Tibial artery (tissue), 4 donors: ENCODE measurements at places on chromosomes 7 and 10.
A peak's percentile ranks its signal among the peaks of the same experiment; 100 is the strongest.

- DNase-seq = no peak
Measured at GRCh38 chr7:90892213-90892612, 296.1 kb downstream of the CDK14 start.

- DNase-seq = no peak
Measured at GRCh38 chr10:1715821-1716220, 21.5 kb downstream of the ADARB2 start.

GRCh38 chr10:4353964-4354363 is 472.0 kb upstream of the AKR1E2 start:
- no peak for DNase-seq

GRCh38 chr7:30936650-30937245 is 25.1 kb downstream of the AQP1 start:
- DNase-seq = no peak

GRCh38 chr10:2876032-2876431 is 191.3 kb upstream of the PFKP start:
- DNase-seq = no peak

DNA sequence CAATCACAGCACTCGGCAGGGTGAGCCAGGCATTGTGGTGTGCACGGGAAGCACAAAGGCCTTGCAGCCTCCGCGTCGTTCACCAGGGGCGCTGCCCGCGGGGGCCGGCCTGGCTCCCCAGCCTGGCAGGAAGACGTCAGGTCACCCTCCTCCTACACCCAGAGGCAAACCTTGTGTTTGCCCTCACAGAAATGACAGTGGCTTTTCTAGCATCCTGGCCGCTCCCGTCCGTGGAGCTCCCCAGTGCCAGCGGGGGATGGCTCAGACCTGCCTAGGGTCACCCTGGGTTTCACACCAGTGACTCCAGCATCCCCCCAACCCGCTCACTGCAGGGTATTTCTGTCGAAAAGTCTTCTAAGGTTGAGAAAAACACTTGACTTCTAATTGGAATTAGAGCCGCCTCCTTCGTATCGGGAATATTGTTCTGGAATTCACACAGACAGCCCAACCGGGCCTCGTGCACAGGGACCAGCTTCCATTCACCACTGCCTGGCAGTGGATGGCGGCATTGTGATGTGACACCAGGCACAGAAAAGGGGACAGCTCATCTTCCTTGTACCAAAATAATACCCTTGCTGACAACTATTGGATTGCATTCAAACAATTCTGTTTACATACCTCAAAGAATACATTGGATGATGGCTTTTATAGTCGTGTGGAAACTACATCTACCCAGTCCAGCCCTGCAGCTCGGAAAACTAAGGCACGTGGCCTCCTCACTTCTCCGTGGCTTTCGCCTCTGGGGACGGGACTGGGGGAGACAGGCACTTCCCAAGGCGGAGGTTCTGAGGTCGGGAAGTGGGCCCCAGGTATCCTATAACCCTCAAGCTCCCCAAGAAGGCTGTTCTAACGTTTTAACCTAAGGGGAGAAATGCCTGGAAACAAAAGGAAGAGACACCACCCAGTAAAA is 109.0 kb downstream of the EBF3 start:
- DNase-seq = no peak

DNA sequence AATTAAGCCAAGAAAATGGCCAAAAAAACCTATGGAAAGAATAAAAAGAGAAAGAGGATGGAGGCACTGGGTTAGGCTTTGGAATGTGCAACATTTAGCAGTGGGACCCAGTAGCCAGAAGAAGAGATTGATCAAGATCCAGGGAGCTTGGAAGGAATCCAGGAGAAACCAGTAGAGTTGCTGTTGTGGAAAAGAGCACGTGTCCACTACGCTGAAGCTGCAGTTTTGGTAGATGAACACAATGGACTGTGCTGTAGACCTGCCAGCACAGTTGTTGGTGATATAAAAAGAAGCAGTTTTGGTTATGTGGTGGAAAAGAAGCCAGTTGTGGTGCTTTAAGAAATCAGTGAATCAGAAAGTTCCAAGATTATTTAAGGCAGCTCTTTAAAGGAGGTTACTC is 802.2 kb upstream of the POM121L12 start:
- no peak for DNase-seq

DNA sequence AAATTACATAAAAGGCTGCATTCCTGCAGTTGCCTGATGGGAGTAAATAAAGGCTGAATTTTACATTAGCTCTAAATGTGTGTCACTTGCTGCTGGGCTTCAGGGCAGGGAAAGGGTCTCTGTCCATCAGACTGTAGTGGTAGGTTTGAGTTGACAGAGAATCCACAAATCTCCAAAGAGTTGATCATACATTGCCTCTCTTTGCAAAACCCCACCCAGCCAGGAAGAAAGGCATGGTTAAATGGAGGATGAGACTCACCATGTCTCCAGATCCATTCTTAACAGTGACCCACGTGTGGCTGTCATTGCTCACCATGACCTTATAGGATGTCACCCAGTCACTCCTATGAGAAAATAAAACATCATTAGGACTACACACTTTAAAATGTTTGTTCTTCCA is 92.8 kb downstream of the CPXM2 start:
- no peak for DNase-seq

DNA sequence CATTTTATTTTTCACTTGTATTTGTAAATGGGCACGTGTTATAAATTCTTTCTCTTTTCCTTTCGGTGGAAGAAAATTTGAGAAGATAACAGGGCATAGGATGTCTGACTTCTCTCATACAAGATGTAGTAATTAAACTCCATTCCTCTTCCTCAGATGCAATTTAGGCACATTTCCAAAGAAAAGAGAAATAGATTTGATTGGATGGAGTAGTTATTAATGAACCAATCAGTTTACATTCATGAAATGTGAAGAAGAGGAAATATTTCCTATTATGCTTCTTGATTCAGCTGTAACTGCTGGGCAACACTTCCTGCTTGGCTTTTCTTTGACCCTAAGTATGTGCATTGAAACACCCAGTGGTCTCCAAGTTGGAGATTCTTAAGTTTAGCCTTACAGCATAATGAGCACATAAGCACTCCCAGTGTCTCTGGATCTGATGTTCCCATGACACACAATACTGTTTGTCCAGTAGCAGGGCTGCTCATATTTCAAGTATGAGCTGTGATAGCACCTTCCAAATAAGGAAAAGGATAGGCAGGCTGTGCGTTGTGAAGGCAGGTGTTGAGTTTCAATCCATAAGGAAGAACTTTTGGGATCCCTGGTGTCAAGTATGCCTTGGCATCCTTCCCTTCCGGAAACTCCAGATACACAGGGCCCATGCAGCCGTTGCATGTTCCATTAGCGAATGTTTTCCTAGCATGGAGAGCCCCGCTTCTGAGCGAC is 33.4 kb upstream of the COBL start:
- no peak for DNase-seq

GRCh38 chr7:114957444-114957843 is 35.5 kb downstream of the MDFIC start:
- DNase-seq = no peak

GRCh38 chr10:3757638-3758490 is 27.1 kb downstream of the KLF6 start:
- DNase-seq = no peak

DNA sequence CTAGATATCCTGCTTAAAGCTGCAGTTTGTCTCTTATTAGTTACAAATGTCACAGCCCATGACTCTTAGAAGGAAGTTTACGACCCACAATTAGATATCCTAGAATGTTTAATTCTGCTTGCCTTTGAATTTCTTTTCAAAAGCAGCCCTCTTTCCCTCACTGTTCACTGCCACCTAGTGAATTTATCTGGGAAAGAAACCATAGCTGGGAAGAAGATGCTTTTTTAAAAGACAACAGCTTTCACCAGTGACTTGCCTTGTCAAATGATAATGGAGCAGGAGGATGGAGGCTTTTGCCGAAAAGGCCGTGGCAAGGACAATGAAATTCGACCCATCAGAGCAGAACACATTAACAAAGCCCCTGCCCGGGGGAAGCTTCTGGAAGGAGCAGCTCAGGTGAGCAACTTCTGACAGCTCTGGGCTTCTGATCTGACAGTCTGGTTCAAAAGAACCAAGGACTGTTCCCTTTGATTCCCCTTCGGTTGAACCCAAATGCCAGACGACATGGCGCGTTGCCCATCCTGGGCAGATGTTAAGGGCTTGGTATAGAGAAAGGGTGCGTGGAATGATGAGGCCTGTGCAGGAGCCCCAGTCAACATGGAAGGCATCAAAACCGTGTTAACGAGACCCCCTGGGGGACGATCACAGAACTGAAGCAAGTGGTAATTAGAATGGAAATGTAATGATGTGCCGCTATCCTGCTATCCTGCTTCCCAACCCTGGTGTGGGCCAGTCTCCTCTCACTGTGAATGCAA is 236.8 kb downstream of the FRMD4A start:
- no peak for DNase-seq

DNA sequence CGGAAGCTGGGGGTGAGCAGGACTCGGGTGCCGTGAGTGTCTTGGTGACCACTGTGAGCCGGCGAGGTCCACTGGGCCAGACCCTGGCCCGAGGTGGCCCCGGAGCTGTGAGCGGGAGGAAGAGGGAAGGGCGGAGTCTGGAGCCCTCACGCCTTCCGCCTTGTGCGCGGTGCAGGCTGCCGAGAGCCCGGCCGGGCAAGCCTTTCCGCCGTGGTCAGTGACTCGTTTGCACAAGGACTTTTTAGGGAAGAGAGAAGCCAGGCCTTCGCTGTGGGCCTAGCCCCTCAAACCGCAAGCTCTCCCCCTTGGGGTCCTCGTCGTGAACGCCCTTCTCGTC is 40.9 kb upstream of the ZNF32 start:
- DNase-seq = peak; percentile 89

GRCh38 chr10:59976909-59977308 is 70.6 kb upstream of the CCDC6 start:
- no peak for DNase-seq

DNA sequence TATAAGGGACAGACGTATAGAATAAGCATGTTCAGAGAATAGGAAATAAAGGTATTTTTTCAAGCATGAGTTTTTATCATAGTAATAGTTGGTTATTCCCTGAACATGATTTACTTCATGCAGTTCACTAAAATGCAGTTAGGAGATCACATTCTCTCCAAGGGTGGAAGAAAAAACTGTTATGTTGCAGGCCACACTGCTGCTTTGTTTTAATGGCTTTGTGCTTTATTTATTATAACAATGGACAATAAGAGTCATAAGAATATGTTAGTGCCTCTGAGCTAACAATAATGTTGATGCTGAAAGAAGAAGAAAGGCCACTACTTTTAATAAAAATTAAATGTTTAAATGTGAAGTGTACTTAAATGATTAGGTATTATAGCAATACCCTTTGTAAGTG is 78.5 kb upstream of the GATAD1 start:
- no peak for DNase-seq

- DNase-seq = no peak
Measured at GRCh38 chr7:150736864-150737263, 354 bp upstream of the GIMAP5 start.

- no peak for DNase-seq
Measured at GRCh38 chr7:37196676-37197075, 252.0 kb downstream of the ELMO1 start.

DNA sequence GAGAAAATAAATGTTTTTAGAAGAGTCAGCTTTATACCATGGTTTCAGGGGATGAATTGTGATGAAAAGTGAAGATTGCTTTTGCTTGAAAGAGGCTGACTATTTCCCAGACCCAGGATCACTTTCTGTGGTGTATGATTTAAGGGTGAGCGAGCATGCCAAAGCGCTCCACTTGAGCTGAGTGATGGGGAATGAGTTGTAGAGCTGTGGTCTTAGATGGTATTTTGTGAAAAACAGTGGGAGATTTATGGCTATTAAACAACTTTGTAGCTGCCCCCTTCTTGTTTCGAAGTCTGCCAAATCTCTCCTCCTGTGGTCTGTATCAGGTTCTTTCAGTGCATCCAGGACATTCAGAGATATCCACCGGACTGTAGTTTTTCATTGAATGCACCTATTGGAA is 888.2 kb downstream of the LRMDA start:
- no peak for DNase-seq

DNA sequence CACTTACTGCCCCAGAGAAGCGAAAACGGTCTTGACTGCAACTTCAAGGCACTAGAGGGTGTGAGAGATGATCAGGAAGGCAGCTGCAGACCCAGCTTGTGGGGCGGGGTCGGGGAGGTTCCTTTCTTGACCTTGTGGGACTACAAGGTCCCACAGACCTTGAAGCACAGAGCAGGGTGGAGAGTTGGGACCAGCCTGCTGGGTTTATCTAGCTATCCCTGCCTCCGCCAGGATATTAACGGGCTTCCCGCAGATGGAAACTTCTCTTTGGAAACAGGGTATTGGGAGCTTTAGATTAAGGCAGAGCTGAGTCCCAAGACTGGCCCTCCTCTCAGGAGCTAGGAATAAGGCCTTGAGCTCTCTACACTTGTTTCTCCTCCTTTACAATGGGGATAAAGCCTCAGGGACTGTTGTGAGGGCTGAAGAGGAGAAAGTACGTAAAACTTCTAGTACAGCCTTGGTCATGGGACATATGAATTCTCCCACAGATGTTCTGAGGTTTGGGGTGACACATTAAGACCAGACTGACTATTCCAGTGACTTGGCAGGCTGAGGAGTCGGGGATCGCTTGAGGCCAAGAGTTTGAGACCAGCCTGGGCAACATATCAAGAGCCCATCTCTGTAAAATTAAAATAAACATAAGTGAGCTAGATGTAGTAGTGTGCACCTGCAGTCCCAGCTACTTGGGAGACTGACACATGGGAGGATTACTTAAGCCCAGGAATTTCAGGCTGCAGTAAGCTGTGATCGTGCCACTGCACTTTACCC is 153.2 kb downstream of the CDH23 start:
- DNase-seq = no peak

DNA sequence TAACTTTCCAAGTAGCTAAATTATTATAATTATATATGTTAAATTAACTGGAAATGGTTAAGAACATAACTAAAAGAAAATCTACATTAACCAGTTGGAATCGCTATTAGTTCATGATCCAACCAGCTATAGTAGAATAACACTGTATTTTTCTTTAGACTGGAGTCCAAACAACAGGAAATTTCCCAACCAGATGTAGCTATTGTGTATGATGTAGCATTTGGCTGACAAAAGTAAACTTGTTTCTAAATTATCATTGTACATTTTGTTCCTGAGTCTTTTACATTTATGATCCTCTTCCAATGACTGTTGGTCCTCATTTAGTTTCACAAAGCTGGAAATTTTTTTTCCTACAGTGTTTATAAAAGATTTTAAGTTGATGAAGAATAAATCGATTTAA is 62.1 kb downstream of the PAPSS2 start:
- no peak for DNase-seq

DNA sequence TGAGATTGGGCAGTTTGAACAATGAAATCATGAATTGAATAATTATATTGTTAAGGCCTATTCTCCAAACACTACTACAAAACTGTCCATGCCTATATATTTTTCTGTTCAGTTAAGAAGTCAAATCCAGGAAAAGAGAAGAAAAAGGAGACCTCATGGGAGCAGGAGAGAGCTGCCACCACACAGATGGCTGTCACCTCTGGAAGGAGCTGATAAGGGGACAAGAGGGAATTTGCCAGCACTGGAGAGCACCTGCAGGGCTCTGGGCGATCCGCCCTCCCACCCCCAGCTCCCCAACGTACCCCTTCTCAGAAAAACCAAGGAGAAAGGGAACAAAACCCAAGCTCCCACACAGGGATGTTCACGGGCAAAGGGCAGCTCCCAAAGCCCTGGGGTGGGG is 227.8 kb downstream of the TNS3 start:
- no peak for DNase-seq

GRCh38 chr10:131561897-131562296 is 250.4 kb upstream of the TCERG1L start:
- DNase-seq = no peak

- DNase-seq = no peak
Measured at GRCh38 chr7:30221764-30222163, 62.6 kb upstream of the ZNRF2 start.
